Smooth muscle cell of trachea (primary cell): ENCODE measurements at places on chromosomes 1 and 21. TPM values are rescaled to one million over a fixed set of nuclear protein-coding genes. Genes with fewer than 3 reads are reported as not detected.

PRAMEF18 gene
- not detected in 2 replicates for total RNA-seq

EDN2 gene
- 0.33 TPM in 1 of 2 replicates, not detected in the other for total RNA-seq

UBL4B gene
- total RNA-seq = under 0.01 TPM in 1 of 2 replicates, not detected in the other

HES5 gene
- not detected in 2 replicates for total RNA-seq

AGL gene
- total RNA-seq = 16.2 and 22.8 TPM in 2 replicates

AIM2 gene
- 0.58 TPM in 1 of 2 replicates, not detected in the other for total RNA-seq

KAZN gene
- 3.3 and 7.3 TPM in 2 replicates for total RNA-seq

IFI6 gene
- 26.5 and 74.4 TPM in 2 replicates for total RNA-seq

LMX1A gene
- total RNA-seq = not detected in 2 replicates

KLHL20 gene
- total RNA-seq = 41.0 and 52.9 TPM in 2 replicates

UBE2U gene
- total RNA-seq = not detected in 2 replicates

ZNF695 gene
- total RNA-seq = 1.7 and 2.0 TPM in 2 replicates

CCDC27 gene
- not detected in 2 replicates for total RNA-seq

MEAF6 gene
- total RNA-seq = 57.6 and 75.9 TPM in 2 replicates

CRABP2 gene
- 248 and 256 TPM in 2 replicates for total RNA-seq

CFAP74 gene
- total RNA-seq = not detected in 2 replicates

SH3BGRL3 gene
- 36.8 and 70.3 TPM in 2 replicates for total RNA-seq

RIMS3 gene
- total RNA-seq = 0.29 and 0.33 TPM in 2 replicates

LINGO4 gene
- total RNA-seq = not detected in 2 replicates

HAO2 gene
- not detected in 2 replicates for total RNA-seq

HES2 gene
- total RNA-seq = 0.15 and 1.3 TPM in 2 replicates

UBASH3A gene
- not detected in 2 replicates for total RNA-seq

SPRR4 gene
- total RNA-seq = not detected in 2 replicates

RAB25 gene
- not detected in 2 replicates for total RNA-seq

ZYG11A gene
- total RNA-seq = 0.99 and 3.5 TPM in 2 replicates

SMCP gene
- total RNA-seq = not detected in 2 replicates

KCNN3 gene
- total RNA-seq = under 0.01 TPM in 2 replicates

FCRL6 gene
- not detected in 2 replicates for total RNA-seq

CR1L gene
- total RNA-seq = not detected in 2 replicates

PDE4B gene
- total RNA-seq = 13.7 and 15.3 TPM in 2 replicates

JAK1 gene
- 196 and 247 TPM in 2 replicates for total RNA-seq

AGO3 gene
- 17.7 and 17.9 TPM in 2 replicates for total RNA-seq

KCNA3 gene
- 0.73 and 3.5 TPM in 2 replicates for total RNA-seq

SPRR1A gene
- not detected in 2 replicates for total RNA-seq

FBXO2 gene
- total RNA-seq = 1.3 and 4.0 TPM in 2 replicates

OR2T29 gene
- not detected in 2 replicates for total RNA-seq

C1orf56 gene
- 1.7 and 4.8 TPM in 2 replicates for total RNA-seq

ERO1B gene
- total RNA-seq = 1.6 and 2.5 TPM in 2 replicates

MTMR11 gene
- total RNA-seq = 12.2 and 13.2 TPM in 2 replicates

PEAR1 gene
- total RNA-seq = 5.6 and 7.4 TPM in 2 replicates

CYP4Z1 gene
- not detected in 2 replicates for total RNA-seq

FALEC gene
- 1.5 TPM in 1 of 2 replicates, not detected in the other for total RNA-seq

MEX3A gene
- total RNA-seq = 0.73 and 2.0 TPM in 2 replicates

CFAP141 gene
- not detected in 2 replicates for total RNA-seq
